ENCODE measurements at places on chromosomes 3 and 15.

- DNase-seq = no peak
Observed at GRCh38 chr3:170967126-170967525, 58.7 kb upstream of the EIF5A2 start.

GRCh38 chr15:91871837-91872236 is 18.3 kb downstream of the SLCO3A1 start:
- DNase-seq = no peak

DNA sequence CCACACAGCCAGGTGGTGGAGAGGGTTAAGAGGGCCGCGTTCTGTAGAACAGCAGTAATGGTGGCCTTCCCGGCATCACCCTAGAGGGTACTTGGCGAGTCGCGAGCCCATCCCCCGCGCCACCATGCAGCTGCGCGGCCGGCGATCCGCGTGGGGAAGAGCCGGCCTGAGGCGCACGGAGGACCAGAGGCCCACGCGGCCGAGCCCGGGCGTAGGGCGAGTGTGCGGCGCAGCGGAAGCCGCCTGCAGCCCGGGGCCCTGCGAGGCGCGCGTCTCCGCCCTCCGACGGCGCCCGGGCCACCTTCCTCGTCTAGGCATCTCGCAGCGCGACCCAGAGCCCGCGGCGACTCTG is 423 bp downstream of the TKT start:
- no peak for DNase-seq

DNA sequence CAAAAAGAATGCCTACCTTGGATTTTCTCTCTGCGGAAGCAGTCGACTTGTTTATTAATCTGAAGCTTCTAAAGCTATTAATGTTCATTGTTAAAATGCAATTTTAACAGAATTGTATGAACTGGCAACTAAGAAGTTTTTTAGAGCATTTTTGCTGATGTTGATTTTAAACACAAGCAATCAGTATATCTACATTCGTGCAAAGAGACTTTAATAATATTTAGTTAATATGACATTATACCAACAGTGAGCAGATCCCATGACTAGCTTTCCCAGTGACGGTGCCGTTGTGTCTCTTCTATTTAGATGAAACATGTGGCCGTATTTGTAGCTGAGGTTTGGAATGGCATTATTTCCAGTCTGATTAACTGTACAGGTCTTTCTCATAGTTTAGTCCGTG is 88.0 kb downstream of the PEX5L start:
- DNase-seq = no peak

DNA sequence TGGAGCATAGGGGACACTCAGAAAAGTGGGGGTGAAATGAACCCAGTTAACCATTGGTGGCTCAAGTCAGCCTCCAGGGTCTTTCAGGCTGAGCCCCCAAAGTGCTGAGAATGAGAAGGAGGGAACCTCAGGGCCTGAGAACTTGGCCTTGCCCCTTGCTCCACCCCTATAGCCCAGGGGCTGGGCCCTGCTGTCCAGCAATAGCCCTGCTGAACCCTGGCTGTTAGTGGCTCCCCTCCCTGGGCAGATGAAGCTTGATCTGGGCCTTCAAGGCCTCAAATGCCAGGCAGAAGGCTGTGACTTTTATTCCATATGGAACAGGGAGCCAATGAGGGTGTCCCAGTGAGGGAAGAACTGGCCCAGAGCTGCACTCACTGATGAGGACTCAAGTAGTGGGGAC is 16.2 kb downstream of the ADAMTS7 start:
- DNase-seq = no peak

DNA sequence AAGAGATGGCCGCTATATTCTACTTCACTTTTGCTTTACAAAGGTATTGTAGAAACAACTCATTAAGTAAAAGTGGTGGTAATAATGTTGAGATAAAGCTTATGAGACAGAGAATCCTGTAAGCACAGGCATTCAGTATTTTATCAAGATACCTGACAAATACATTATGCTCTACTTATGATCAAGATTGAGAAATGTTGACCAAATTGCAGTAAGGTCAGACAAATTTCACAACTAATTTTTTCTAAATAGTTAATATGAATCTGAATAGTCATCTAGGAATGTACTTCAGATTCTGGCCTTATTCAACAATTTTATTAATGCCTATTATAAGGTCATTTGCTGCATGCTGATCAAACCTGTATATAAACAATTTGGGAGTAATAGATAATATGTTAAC is 95.1 kb upstream of the MBNL1 start:
- DNase-seq = no peak

GRCh38 chr15:76954744-76955143 is 23.2 kb downstream of the RCN2 start:
- no peak for DNase-seq

DNA sequence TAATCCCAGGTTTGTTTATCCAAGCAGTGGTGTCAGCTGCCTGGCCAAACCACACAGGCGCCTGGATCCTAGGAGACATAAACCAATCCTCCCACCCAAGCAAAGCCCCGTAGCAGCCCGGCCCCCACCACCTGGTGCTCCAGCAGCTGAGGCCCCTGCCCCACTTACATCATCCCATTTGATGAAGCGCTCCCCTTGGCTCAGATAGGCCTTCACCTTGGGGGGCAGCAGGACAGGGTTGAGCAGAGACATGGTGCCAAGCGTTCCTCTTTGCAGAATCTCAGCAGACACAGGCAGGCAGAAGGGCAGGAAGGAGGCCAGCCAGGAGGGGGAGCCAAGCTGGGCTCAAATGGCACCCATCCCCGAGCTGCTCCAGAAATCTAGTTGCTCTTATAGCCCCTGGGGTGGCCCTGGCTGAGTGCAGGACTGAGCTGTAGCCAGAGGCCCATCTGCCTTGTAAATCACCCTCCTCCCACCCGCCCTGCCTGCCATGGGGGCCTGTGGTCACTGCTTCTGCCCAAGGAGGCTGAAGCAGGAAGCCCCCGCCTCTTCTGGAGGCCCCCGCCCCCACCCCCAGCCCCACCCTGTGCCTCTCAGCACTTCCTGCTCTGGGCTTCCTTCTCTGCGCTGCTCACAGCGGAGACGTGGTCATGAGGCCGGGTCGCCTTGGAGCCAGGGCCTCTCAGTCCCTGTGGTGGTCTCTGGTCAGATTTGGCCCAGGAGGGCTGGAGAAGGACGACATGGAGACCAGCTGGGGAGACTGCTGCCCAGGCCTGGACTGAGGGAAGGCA is at the start of gene PLCB2:
TSS of gene PLCB2 (minus strand) at position 515 of the 791 bp plus-strand sequence. CDS start at position 252, 263 bp downstream.
- peak; percentile 49 for DNase-seq

- no peak for DNase-seq
Observed at GRCh38 chr3:139264375-139264774, 79.4 kb upstream of the MRPS22 start.

DNA sequence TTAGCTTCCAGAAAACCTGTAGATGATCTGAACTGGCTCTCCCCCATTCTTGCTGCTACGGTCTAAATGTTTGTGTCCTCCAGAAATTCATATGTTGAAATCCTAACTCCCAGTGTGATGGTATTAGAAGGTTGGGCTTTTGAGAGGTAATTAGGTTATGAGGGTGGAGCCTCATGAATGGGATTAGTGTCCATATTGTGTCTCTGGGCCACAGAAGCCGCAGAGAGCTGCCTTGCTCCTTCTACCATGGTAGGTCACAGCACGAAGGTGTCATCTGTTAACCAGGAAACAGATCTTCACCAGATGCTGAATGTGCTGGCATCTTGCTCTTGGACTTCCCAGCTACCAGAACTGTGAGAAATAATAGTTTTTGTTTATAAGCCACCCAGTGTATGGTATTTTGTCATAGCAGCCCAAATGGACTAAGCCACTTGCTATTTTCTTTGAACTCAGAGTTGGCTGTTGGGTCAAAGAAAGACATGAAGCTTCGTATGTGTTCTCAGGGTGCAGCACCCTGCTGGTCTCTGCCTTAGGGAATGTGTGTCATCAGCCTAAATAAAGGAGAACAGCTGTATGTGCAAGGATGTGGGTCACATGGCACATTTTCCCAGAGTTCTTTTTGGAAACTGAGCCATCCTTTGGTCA is 317.5 kb upstream of the SLCO3A1 start:
- no peak for DNase-seq

- no peak for DNase-seq
Observed at GRCh38 chr3:141960731-141961130, 84.3 kb downstream of the ATP1B3 start.

GRCh38 chr3:159301961-159302360 is 500.1 kb downstream of the MFSD1 start:
- DNase-seq = no peak

- no peak for DNase-seq
Observed at GRCh38 chr3:183529717-183530116, 25.8 kb downstream of the KLHL6 start.

GRCh38 chr15:44710236-44711095 is 657 bp downstream of the PATL2 start:
- DNase-seq = no peak

DNA sequence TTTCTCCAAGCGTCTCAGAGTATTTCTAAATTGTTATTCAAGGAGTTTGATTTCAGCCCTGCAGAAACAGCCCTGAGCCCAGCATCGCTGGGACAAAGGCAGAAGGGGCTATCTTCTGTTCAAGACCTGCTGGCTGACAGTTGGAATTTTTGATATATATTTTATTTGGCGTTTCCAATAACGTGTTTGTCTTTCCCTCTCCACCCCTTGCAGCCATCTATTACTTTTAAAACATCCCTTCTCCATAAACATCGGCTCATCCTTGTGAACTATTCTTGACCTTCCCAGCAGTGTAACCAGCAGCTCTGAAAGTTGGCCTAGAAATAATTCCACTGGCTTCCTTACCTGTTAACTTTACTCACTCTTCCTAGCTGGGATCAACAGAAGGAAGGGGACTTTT is 5.5 kb upstream of the MEIS2 start:
- DNase-seq = no peak

- DNase-seq = no peak
Observed at GRCh38 chr15:90664650-90665287, 52.4 kb upstream of the BLM start.

DNA sequence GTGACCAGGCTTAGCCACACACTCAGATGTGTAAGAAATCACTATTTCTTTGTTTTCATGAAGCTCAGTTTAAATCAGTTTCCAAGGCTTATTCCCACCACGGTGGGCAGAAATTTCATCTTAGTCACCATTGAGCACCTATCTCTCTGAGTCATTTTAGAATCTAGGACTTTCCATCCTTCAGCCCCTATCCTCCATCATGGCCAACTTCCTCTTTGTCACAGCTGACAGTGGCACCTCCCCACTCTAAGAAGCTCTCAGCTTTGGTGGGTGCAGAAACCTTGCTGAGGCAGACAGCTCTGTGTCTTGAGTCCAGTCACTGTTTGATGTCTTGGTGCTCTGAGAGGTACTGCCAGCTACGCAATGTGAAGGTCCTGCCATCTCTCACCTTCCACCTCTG is 32.9 kb downstream of the SNTN start:
- no peak for DNase-seq

DNA sequence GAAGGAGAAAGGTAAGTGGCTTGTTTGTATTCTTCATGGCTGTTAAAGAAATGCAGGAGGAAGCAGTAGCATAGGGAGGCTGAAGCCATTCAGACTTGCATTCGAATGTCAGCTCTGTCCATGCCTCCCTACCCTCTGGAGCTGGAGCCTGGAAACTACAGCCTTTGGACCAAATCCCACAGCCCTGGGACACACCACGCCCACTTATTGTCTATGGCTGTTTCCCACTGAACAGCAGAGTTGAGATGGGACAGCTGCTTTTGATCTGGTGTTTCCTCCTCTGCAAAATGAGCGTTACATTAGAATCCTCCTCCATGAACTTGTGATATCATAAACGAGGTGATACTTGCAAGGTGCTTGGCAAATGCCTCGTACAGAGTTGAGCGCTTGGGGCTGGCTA is 3.6 kb downstream of the FAM107A start:
- DNase-seq = no peak

GRCh38 chr15:45637552-45638033 is 2.8 kb downstream of the SQOR start:
- DNase-seq = peak; percentile 29

DNA sequence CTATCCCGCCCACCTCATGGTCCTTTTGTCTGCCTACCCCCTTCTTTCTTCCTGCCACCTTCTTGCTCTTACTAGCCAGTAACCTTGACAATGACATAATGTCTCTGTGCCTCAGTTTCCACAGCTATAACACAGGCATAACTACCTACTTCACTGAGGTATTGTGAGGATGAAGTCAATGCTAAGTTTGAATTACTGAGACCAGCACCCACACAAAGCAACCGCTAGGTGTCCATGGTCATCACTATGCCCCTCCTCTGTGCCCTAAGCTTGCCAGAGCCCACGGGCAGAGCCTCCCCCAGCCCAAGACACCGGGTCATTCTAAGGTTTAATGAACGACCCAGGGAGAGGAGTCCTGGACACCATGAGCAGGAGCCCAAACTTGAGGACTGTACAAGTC is 101.6 kb downstream of the OXNAD1 start:
- no peak for DNase-seq

DNA sequence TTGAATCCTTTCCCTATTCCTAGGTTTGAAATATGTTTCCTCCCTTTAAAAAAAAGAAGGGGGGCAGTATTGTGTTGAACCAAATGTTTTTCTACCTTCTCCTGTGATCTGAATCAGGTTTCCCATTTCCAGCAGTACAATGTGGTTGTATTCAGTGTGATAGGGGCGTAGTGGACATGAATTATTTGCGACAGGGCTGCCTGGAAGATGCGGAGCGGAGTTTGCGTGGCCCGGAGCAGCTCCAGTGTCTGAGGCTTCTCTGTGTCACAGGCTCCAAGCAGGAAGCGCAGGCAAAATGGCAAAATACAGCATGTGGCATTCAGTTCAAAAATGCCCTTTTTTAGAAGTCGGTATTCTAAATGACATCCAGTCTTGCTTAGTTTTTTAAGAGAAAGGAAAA is 154.4 kb downstream of the PGPEP1L start:
- peak; percentile 45 for DNase-seq

DNA sequence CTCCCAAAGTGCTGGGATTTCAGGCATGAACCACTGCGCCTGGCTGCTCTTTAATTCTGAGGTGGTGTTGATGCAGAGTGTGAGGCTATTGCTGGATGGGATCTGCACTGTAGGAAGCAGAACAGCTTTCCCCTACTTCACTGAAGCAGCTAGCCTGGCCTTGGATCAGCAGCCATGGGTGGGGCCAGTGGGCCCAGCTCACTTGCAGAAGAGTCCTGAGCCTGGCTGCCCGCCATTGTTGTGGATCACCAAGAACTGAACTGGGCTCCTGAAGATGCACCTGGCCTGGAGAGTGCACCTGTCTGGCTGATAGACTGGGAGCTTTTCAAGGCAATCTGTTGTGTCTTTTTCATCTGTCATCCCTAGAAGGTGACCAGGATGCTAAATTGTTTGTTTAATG is 11.9 kb downstream of the TLNRD1 start:
- no peak for DNase-seq

- DNase-seq = peak; percentile 48
Observed at GRCh38 chr3:187744169-187745151, 808 bp downstream of the BCL6 start.

DNA sequence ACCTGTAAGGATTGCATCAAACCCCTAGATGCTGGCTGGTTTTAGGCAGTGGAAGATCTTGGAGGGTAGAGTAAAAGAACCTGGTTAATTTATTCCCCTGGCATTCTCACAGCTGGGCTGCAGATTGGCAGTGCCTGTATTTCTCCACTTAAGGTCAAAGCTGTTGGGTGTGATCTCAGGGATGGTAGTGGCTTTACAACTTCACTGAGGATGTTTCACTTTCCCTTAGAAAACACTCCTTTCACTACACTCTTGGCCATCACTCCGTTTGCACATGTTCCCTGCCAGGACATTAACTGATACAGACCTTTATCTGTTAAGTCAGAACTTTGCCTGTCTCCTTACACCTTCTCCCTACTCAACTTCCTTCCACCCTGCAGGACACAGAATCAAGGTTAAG is 779.1 kb upstream of the SEMA6D start:
- no peak for DNase-seq
